Foreskin keratinocyte (primary cell): ENCODE measurements at places on chromosomes 12 and 14.

- DNase-seq: no peak
Observed at GRCh38 chr14:106210650-106211049, 684.3 kb downstream of the TMEM121 start.

GRCh38 chr12:29155079-29155478 lies 6.0 kb downstream of the FAR2 start:
- no peak for DNase-seq

DNA sequence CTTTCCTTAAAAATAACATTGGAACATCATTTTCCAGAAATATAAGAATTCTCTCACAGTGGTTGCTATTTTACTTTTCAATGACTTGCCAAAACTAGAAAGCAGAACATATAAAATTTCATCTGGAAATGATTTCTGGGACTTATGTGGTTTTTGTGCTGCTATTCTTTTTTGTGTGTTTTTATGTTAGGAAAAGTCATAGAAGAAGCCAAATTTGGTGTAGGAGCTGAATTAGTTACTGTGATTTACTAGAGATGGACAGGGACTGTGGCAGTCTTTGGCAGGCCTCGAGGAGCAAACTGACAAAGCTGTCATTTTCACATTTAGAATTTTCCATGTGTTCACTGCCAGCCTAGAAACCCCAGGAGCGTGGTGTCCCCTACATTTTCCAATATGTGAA lies 38.3 kb upstream of the LDHB start:
- DNase-seq: no peak

DNA sequence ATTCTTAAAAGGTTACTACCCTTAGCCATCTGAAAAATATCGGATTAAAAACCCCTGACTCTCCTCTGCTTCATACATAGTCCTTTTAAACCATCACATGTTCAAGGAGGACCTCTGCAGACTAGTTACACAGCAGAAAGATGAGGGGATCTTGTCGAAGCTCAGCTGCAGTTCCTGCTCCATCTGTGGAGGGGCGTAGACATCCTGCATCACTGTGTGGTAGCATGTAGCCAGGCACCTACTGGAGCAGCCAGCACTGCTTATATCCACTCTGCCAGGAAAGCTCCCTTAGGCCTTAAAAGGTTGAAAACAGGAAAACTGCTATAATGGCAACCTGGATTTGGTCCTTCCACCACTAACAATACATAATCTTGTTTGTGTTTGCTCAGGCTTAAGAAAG lies 57.6 kb upstream of the STRN3 start:
- DNase-seq: no peak

DNA sequence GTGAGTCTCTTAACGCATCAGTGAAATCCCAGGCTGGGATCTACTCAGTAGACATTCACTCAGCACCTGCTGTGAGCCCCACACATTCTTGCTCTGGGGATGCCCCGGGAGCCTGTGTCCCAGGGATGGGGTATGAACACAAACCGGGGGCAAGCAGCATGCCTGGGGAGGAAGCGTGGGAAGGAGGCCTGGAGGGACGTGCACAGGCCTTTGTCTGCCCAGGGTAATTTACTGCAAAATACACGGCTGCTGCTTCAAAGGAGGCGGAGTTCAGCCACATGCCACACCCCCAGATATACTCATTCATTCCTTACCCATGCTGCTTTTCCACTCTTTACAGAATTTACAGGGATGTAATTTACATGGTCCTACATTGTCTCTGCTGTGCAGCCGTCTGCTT lies 187.8 kb downstream of the ADGRD1 start:
- DNase-seq: no peak

- no peak for DNase-seq
Observed at GRCh38 chr12:94643606-94644005, 6.8 kb downstream of the TMCC3 start.

DNA sequence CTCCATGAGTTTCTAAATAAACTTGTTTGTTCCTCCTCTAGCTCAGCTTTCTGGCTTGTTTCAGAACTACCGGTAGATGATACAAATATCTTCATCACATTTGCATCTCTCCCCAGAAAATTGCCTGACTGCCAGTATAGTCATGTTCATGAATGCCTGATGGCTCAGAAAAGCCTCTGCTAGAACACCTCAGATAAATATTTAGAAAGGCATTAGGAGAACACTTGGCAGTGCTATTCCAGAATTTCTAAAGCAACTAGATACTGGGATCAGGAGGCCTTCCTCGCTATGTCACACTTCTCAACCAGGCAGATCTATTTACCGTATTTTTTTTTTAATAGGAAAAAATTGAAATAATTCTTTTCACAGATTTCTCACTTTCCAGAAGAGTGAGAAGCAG lies 32.3 kb upstream of the KRAS start:
- no peak for DNase-seq
